ENCODE measurements at places on chromosomes 6 and 20.

DNA sequence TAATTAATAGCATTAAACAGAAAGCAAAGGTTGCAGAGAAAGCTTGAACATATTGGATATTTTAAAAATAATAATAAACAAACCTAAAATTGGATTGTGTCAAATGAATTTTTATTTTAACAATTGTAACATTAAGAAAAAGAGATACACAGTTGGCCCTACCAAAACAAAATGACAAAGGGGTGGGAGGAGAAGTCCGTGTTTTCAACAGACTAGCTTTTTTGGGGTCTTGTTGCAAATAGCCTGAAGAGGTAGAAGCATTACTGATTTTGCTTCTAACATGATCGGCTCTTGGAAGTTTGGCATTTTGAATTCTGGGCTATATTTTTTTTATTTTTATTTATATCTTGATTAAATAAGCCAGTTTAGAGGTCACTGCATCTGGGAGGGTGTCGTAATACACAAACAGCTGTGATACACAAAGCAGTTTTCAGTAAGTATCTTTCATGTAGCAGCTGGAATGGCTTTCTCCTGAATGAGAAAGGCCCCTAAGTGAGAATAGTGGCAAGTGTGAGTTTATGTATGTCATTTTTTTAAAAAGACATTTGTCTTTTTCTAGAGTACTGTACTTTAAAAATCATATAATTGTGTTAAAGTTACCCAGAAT, 85.5 kb upstream of the ZNF217 start:
- DNase-seq, result no peak

GRCh38 chr6:149057464-149057840, 260.1 kb upstream of the TAB2 start:
- DNase-seq, result no peak

DNA sequence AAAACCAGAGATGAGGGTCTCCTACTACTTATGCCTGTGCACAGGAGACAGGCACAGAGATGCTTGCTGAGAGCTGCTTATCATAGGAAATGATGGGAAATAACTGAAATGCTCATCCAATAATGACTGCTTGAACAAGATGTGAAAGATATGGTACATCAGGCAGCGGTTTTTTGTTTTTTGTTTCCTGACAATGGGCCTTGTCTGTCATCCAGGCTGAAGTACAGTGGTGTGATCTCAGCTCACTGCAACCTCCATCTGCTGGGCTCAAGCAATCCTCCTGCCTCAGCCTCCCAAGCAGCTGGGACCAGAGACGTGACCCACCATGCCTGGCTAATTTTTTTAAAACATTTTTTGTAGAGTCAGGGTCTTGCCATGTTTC, 1.2 kb upstream of the RIPOR3 start:
- DNase-seq, result no peak

GRCh38 chr6:46236752-46237151, 66.0 kb upstream of the ENPP5 start:
- no peak for DNase-seq

GRCh38 chr6:25137916-25138232, 141.3 kb upstream of the CARMIL1 start:
- DNase-seq, result no peak

DNA sequence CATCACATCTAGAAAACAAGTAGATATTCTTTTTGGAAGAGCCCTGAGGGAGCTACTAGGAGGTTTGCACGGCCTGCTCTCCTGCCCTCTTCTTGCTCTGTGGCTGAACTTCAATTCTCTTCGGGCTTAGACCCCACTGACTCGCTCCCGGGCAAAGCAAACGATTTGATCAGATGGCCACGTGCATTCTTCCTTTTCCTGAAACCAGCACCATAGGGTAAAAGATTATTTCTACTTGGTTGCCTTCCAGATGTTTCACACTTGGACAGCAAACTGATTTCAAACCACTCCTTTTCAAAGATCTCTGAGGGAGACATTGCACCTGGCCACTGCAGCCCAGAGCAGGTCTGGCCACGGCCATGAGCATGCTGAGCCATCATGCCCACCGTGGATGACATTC, at the start of gene SLC22A1:
Gene SLC22A1, plus strand, starts transcription at position 258 of the 400 bp plus-strand sequence. Its CDS starts 121 bp downstream, at position 379.
- no peak for DNase-seq

GRCh38 chr6:28349344-28349891, 329 bp upstream of the ZKSCAN3 start:
- DNase-seq, result no peak

- DNase-seq, result peak; percentile 52
Observed at GRCh38 chr20:43681468-43681942, 14.6 kb downstream of the MYBL2 start.

DNA sequence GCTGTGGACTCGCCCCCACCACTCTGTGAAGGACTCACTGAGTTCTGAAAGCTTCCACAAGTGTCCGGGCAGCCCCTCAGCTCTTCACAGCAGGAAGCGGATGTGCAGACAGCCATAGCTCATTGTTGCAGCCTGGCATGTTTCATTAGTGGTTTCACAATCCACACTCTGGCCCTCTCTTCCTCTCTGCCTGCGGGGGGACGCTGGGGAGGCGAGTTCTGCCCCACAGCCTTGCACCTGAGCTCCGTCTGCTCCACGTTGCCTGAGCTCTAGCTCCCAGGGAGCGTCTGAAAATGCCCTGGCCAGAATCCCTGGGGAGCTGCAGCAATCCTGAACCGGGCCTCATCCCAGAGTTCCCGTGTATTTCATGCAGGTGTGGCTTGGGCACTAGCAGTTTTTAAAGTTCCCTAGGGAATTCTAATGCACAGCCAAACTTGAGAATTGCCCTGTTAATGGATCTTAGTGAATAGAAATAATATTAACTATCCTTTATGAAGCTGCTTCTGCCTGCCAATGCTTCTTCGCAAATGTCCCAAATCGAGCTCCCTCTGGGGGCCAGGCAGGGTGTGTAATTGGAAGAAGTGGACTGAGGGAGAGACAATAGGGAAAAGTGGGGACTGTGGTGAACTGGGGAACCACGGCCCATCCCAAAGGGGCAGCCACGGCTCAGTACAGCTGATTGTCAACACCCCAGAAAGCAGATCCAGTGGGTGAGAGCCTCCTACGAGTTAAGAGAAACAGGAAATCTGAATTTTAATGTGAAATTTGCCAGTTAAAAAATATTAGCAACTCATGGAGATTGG, 51.5 kb downstream of the CTCFL start:
- DNase-seq, result peak; percentile 24

DNA sequence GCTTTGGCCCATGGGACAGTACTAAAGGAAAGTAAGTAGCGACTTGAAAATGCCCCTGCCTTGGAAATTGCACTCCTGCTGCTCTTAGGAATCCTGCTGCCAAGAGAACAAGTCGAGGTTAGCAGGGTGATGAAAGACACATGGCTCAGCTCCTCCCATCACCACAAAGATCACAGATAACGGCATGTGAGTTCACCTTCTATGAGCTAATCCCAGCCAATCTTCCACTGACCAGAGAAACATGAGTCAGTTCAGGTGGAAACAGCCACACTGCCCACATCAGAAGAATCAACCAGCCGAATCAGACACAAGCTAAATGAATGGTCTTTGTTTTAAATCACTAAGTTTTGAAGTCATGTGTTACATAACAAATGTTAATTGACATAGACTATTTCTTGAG, 106.3 kb downstream of the PRKN start:
- no peak for DNase-seq

- no peak for DNase-seq
Observed at GRCh38 chr6:117389227-117390057, 36.3 kb downstream of the ROS1 start.

GRCh38 chr6:169963581-169964297, 212.3 kb downstream of the ERMARD start:
- DNase-seq, result peak; percentile 7

- no peak for DNase-seq
Observed at GRCh38 chr6:1577146-1577680, 32.5 kb upstream of the FOXC1 start.

DNA sequence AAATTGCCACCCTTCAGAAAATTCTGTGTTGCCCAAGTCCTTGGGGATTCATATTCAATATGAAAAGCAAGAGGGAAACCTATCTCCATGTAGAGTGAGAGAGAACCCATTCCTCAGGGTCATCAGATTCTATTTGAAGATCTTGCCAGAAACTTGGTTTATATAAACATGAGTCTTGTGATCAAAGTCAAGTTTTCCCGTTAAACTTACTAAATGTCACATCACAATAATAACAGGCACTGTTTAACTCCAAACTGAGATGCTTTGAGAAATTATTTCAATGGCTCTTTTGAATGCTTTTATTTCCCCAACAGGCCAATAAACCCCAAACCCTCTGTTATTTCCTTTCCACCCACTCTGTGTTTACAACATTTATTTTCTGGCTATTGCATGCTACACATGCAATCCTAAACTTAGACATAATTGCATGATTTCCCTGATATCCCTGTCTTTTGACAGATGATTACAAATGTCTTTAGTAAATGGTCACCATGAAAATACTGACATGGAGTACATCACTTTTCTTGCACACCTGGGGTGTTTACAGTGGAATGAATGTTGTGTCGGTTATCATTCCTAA, 31.1 kb upstream of the SSTR4 start:
- DNase-seq, result no peak

DNA sequence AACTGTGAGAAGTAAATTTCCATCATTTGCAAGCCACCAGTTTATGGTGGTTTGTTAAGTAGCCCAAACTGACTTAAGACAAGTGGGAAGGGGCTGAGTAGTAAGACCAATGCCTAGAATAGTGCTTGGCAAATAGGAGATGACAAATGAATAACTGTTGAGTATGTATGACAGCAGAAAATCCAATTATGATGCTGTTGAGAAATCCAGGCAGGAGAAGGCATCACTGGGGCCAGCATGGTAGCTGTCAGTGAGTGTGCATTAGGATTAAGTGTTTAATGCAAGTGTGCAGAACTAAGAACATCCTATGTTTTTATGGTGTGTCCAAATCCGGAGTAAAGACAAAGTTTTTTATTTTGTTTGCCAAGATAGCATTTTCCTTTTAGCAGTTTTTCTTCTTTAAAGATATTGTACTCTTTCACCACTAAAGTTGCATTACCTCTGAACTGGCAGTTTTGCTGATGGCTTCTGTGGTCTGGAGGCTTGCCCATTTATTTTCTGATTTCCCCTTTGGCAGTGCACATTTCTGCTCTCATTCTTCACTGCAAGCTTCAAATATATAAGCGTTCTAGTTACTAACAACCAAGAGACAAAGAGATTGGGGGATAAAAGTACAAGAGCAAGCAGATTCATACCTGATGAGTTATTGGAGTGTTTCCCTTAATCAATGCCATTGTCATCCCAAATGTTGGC, 289.7 kb downstream of the KCNQ5 start:
- DNase-seq, result no peak

DNA sequence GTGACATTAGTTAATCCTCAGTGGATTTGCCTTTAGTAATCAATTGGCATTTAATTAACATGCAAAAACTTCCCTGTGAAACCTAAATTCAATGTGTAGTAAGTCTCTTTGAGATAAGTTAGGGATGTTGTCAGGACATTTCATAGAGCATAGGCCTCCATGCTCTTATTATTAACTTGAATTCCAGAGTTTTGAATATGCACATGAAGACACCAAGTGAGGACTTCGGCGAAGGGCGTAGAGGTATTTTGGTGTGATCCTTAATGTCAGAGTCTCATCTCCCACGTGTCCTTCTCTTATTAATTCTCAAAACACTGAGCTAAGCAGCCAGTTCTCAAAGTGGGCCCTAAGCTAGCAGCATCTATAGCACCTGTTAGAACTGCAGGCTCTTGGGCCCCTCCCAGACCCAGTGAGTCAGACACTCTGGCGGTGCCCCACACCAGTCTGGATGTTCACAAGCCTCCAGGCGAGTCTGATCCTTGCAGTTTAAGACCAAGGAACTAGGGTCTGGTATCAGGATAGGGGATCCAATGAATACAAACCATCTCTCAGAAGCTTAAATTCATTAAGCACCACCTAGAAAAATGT, 292.1 kb downstream of the QKI start:
- DNase-seq, result no peak

DNA sequence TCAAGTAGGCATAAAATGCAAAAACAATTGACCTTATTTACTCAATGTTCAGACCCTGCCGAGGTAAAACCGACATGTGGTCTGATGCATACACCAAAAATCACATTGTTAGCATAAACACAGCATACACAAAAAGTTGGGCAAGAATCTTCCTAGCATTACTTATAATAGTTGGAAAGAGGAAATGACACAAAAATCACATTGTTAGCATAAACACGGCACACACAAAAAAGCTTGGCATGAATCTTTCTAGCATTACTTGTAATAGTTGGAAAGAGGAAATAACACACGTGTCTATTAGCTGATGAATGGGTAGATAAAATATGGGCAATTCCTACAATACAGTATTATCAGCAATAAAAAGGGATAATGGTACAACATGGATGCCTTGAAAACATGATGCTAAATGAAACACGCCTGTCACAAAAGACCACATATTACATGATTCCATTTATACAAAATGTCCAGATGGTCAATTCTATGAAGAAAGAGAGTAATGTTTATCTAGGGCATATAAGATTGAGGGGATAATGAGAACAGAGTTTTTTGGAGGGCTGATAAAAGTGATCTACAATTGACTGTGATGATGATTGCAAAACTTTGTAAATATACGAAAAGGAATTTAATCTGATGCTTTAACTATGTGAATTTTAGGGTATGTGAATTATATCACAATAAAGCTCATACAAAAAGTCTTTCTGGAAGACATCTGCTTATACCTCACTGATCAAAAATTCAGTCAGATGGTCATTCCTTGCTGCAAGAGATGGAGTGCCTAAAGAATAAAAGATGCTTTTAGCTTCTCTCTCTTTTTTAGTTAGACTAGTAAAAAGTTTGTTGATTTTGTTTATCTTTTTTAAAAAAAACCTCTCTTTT, 1019.5 kb upstream of the CITED2 start:
- no peak for DNase-seq

DNA sequence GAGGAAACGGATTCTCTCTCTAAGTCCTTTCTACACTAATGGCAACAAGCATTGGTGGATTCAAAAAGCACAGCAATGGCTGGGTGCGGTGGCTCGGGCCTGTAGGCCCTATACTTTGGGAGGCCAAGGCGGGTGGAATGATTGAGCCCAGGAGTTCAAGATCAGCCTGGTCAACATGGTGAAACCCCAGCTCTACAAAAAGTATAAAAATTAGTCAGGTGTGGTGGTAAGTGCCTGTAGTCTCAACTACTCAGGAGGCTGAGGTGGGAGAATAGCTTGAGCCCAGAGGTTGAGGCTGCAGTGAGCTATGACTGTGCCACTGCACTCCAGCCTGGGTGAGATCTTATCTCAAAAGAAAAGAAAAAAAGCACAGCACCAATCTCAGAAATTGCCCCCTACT, 19.3 kb downstream of the PAQR8 start:
- DNase-seq, result no peak

GRCh38 chr6:11278207-11278559, 45.7 kb upstream of the NEDD9 start:
- DNase-seq, result no peak

- no peak for DNase-seq
Observed at GRCh38 chr6:53721766-53722165, 56.2 kb upstream of the KLHL31 start.

DNA sequence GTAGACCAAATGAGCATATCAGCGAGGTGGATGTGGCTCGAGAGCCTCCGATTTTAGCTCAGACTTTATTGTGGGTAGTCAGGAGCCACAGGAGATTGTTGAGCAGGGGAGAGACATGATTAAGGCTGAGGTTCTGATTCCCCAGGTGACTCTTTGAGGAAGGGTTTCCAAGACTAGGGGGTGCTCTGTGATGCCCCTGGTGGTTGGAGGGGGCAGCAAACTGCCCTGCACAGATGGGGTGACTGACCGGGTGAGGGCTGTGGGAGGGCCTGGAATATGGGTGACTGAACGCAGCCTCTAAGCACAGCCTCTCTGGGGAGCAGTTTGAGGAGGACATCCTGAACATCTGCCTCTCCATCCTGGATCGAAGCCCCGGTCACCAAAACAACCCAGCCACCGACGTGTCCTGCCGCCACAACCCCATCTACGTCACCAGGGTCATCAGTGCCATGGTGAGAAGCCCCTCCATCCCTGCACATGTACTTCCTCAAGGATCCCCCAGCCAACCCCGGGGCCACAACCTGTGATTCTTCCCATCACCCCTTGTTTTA, 17.0 kb downstream of the TGM6 start:
- no peak for DNase-seq
